ENCODE measurements at places on chromosomes 3 and 15. TPM values are rescaled to one million over a fixed set of nuclear protein-coding genes. Genes with fewer than 3 reads are reported as not detected.

WDR49 gene
- 0.08 TPM for total RNA-seq

STARD9 gene
- total RNA-seq = 1.6 TPM

ARPP21 gene
- 1.4 TPM for total RNA-seq

DAPK2 gene
- total RNA-seq = 8.1 TPM

PRICKLE2 gene
- total RNA-seq = 17.1 TPM

TMCO5A gene
- total RNA-seq = not detected

CLEC3B gene
- 46.7 TPM for total RNA-seq

RLBP1 gene
- total RNA-seq = not detected

SPESP1 gene
- 0.59 TPM for total RNA-seq

SHF gene
- 1.3 TPM for total RNA-seq

EPM2AIP1 gene
- total RNA-seq = 11.9 TPM

MITF gene
- 0.68 TPM for total RNA-seq

LRRIQ4 gene
- not detected for total RNA-seq

All from smooth muscle cell of the coronary artery (primary cell).